ENCODE measurements at places on chromosomes 1 and 21.
A peak's percentile ranks its signal among the peaks of the same experiment; 100 is the strongest.

GRCh38 chr1:159931101-159931794, 5.9 kb upstream of the TAGLN2 start:
- no peak for DNase-seq

DNA sequence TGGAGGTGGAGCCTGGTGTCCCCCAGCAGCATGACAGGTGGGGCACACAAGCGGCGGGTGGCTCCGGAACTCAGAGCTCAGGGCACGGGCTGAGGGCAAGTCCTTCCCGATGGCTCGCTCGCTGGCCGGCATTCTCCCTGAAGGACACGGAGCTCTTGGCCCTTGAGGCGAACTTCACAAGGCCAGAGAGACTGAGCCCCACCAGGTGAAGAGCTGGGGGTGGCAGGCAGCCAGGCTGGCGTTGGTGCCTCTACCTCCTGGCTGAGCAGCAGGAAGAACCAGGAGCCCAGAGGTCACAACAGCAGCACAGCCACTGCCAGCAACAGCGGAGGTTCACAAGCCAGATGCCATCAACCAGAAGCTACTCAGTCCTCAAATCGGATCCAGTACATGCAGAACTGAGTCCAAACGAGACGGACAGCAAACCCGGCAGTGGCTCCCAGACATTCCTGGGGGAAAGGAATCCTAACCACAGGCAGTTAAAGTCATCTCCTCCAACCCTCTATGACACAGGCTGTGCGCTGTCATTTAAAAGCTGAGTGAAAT, 54.1 kb downstream of the NPHP4 start:
- no peak for DNase-seq

DNA sequence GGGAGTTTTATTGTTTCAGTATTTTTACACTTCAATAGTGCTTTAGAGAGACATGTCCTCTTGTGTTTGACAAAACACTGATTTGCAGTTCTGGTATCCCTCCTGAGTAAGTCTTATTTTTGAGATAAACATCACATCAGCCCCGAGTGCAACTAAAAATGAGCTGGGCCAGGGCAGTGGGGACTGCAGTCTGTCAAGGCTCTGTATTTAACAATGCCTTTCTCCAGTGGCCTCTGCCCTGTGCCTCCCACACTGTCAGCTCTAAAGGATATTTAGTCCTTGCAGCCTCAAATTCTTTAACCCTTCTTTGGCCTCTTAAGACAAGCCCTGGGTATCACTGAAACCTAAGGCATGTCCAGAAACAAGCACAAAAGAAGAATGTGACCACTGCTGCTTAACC, 160.6 kb downstream of the ST6GALNAC5 start:
- no peak for DNase-seq

DNA sequence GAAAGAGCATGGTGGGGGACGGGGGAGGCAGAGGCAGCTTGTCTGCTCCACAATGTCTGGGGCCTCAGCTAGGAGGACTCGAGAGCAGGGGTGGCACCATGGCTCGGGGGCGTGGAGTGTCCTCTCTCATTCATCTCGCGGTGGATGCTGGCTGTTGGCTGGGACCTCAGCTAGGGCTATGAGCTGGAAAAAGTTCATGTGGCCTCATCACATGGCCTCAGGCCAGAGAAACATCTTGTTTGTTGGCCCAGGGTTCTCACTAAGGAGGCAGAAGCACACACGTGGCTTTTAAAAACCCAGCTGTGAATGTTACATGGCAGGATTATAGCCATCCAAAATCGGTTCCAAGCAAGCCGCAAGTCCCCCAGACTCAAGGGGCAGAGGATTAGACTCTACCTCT, 6.2 kb upstream of the CENPS start:
- DNase-seq = no peak

GRCh38 chr21:27764056-27764455, 797.2 kb upstream of the ADAMTS5 start:
- no peak for DNase-seq

DNA sequence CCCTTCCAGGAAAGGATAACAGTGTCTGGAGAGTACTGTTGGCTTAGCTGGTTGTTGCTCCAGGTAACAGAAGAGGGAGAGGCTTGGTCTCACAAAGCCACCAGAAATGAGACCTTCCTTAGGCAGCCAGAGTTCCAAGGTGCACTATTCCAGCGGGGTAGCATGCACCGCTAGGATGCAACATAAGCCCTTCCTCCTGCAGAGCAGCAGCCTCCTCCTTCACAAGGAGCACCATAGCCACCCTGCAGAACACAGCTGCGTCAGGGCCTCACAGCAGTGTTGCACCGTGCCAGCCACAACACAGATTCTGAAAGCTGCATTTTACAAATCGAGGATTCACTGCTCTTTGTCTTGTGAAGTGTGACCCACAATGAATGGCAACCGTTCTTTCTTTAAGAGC, 142.0 kb downstream of the CLIC6 start:
- DNase-seq = no peak

DNA sequence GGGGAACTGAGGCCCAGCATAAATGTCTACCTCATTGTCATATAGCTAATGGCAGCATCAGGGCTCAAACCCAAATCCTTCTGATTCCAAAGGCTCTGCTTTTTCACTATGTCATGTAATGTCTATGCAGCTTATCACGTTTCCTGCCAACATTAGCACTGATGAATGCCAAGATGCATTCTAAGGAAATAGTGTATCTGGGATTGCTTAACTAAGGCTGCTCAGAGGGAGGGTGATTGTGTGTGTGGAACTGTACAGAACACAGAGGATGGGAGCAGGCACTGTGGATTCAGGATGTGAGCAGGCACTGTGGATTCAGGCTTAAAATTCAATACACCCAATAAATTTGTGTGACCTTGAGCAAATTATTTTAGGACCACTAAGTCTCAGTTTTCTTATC, 456.4 kb upstream of the DEPDC1 start:
- DNase-seq = no peak

- no peak for DNase-seq
These were observed 10.9 kb downstream of the SLC1A7 start for GRCh38 chr1:53131590-53131938.

DNA sequence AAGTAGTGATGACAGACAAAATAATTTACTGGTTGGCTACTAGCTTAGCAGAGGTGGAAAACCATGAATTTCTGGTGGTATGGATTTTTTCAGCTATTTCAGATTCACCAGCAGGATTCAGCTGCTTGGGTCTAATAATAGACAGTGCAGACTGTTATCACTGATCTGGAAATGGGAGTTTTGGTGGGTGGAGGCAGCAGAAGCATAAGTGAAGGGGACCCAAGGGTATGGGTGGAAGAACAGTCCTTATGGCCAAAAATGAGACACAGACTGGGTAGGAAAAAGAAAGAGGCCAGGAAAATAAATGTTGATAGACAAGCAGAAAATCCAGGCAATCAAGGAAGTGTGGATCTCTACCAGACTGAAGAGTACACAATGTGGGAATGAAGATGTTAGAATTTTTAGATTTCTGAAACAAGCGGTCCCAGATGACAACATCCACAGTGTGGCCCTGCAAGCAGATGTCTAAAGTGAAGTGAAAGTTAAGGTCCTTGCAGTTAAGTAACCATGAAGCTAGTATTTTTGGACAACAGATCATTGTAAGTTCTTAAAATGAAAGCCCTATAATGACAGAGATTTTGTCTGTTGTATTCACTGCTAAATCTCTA, 24.7 kb downstream of the LYST start:
- DNase-seq = no peak

DNA sequence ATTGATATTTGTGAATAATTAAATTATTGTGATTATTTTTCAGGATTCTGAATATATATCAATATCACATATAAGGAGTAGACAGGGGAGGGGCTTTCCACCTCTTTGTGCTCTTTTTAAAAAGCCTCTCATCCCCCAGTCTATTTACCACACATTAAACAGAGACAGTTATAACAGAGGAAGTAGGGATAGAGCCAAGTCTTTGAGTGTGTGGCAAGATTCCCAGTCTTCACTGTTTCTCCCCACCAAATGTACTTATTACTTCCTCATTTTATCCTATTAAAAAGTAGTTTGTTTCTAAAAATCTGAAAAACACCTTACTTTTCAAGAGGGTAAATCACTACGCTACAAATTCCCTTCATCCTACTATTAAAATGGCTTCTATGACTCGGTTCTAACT, 46.7 kb downstream of the EPS15 start:
- DNase-seq = no peak

DNA sequence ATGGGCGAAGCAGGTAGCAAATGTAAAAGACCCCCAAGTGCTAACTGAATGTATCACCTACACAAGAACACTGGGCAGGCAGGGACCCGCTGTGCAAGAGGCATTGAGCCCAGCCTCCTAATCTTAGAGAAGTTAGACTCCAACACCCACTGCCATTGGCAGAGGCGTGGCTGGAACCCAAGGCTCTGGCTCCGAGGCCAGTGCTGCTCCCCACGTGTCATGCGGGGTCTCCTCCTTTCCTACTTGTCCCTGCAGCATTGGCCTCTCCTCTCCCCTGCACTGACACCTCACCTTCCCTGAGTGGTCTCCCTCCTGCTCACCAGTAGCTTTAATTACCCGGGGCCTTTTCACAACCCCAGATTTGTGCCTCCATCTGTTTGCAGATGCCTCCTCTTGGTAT, 107.0 kb downstream of the GALNT2 start:
- DNase-seq = no peak

- no peak for DNase-seq
These were observed 3.2 kb upstream of the PARS2 start for GRCh38 chr1:54767526-54767925.

- DNase-seq = no peak
These were observed 5.6 kb downstream of the BTBD8 start for GRCh38 chr1:92085727-92086126.

GRCh38 chr1:80249699-80250098, 1243.2 kb upstream of the ADGRL4 start:
- no peak for DNase-seq

- no peak for DNase-seq
These were observed 58.6 kb downstream of the ATP5PO start for GRCh38 chr21:33856893-33857527.

- DNase-seq = no peak
These were observed 26.9 kb downstream of the TOMM20 start for GRCh38 chr1:235101558-235102258.

DNA sequence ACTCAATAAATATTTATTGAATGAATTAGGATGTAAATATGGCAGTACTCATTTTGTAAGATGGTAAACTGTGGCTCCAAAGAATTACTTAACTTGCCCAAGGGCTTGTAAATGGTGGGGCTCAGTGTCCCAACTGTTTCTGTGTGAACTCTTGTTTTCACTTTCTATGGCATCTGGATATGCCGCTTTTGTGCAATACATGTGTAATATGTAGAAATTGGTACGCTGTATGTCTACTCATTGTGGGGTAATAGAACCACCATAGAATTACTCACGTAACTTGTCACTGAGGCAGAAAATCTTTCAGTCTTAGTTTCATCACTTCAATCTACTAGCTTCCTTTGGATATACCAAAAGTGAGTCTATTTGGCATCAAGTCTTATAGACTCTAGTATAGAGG, 977 bp downstream of the PRPF3 start:
- DNase-seq = no peak

- no peak for DNase-seq
These were observed 10.0 kb upstream of the LRRC3 start for GRCh38 chr21:44445145-44445812.

GRCh38 chr1:46667782-46668760, at the start of gene ATPAF1:
ATPAF1 (minus strand) TSS chr1:46668364; CDS start chr1:46668322, 42 bp downstream.
- DNase-seq = peak; percentile 30

- no peak for DNase-seq
These were observed 88.6 kb upstream of the LMO4 start for GRCh38 chr1:87239997-87240605.

- DNase-seq = no peak
These were observed 268.3 kb downstream of the ASTN1 start for GRCh38 chr1:176896216-176896615.

DNA sequence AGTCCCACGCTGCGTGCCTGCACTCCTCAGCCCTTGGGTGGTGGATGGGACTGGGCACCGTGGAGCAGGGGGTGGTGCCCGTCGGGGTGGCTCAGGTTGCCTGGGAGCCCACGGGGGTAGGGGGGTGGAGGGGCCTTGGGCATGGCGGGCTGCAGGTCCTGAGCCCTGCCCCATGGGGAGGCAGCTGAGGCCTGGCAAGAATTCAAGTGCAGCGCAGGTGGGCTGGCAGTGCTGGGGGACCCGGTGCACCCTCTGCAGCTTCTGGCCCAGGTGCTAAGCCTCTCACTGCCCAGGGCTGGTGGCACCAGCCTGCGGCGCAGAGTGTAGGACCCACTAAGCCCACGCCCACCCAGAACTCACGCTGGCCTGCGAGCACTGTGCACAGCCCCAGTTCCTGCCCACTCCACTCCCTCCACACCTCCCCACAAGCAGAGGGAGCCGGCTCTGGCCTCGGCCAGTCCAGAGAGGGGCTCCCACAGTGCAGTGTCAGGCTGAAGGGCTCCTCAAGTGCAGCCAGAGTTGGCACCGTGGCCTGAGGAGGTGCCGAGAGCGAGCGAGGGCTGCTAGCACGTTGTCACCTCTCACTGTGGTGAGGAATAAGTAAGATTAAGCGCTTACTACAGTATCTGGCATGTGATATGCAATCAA, 12.8 kb downstream of the TNNI3K start:
- DNase-seq = no peak

DNA sequence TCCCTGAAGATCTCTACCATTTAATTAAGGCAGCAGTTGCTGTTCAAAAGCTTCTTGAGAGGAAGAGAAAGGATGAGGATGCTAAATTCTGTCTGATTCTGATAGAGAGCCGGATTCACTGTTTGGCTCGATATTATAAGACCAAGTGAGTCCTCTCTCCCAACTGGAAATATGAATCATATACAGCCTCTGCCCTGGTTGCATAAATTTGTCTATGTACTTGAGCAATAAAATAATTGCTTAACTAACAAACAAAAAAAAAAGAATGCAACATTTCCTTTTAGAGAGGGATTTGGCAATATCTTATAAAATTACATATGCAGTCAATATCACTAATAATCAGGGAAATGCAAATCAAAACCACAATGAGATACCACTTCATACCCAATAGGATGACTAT, 26.8 kb downstream of the ALDH9A1 start:
- DNase-seq = no peak

DNA sequence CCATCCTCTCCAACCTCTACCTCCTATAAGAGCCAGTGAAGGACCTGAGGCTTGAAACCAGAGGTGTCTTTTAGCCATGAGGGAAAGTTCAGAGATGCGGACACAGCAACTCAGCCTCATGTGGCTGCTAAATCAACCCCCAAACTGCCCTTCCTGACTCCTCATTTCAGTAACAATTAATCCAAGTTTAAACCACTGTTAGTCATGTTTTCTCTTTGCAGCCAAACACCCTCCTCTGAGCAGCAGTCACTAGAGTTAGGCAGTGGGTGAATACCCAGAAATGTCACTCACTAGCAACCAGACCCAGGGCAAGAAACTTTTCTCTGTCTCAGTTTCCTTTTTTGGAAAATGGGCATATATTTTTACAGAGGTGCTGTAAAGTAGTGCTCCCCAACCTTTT, 71.2 kb downstream of the KCNJ15 start:
- DNase-seq = no peak

- DNase-seq = peak; percentile 91
These were observed 30.7 kb upstream of the CD34 start for GRCh38 chr1:207941665-207942064.

GRCh38 chr1:19009882-19010321, 53.4 kb upstream of the IFFO2 start:
- no peak for DNase-seq

- no peak for DNase-seq
These were observed 123.6 kb downstream of the DTL start for GRCh38 chr1:212158912-212159796.
